ENCODE measurements at places on chromosomes 7 and 10.

- no peak for DNase-seq
Observed at GRCh38 chr7:139559364-139560105, 36.0 kb downstream of the CLEC2L start.

DNA sequence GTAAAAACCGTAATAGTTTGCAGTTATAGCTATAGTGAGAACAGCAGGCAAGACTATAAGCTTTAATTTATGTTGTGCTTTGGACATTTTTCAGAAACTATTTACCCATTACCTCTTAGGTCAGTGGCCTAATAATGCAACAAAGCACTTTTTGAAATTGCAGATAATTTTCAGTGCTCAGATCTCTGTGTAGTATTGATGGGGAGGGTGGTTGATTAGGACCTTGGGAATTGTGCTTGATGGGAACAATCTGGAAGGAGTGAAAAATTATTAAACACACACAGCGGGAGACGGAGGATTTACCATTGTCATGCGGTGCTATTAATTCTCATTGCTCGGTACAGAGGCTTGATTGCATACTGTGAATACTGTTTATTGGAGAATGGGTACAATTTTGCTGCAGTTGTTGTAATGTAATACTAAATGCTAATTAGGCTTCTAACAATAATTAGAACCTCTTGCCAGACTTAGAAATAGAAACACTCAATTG, 304.8 kb downstream of the LRMDA start:
- no peak for DNase-seq

DNA sequence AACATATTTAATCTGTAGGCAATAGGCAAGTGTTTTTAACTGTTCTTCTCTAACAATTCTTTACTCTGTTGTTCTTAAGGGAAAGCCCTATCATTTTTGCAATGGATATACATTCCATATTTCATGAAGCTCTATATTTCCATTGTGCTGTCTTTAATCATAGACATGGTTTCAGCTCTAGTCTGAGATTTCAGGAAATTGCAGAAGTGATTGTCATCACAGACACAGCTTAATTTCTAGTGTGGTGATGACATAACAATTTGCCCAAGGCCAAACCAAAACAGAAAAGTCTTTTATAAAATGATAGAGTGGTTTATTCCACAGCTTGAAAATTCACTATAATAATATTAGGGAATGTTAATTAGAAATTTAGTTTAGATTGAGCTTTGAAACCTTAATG, 494.1 kb upstream of the SEMA3A start:
- DNase-seq = no peak

GRCh38 chr10:62096256-62096933, 172.2 kb downstream of the RTKN2 start:
- no peak for DNase-seq

DNA sequence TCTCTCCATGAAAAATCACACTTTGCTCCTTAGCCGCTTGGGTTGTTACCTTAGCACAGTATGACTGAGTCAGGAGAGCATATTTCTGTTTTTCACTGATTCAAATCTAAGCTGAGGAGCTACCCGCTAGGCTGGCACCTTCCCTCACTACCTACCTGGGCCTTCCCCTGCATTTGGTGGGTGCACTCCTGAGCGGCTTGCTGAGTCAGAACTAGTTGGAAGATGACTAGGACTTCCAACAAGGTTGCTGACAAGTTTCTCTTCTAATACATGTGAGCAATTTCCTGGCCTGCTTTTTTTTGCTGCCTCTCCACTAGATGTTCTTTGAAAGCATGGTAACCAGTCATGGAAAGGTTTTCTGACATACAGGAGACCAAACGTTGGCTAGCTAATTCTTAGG, 43.8 kb upstream of the SEC61G start:
- no peak for DNase-seq

- DNase-seq = no peak
Observed at GRCh38 chr7:78523930-78524329, 725.4 kb downstream of the PHTF2 start.

DNA sequence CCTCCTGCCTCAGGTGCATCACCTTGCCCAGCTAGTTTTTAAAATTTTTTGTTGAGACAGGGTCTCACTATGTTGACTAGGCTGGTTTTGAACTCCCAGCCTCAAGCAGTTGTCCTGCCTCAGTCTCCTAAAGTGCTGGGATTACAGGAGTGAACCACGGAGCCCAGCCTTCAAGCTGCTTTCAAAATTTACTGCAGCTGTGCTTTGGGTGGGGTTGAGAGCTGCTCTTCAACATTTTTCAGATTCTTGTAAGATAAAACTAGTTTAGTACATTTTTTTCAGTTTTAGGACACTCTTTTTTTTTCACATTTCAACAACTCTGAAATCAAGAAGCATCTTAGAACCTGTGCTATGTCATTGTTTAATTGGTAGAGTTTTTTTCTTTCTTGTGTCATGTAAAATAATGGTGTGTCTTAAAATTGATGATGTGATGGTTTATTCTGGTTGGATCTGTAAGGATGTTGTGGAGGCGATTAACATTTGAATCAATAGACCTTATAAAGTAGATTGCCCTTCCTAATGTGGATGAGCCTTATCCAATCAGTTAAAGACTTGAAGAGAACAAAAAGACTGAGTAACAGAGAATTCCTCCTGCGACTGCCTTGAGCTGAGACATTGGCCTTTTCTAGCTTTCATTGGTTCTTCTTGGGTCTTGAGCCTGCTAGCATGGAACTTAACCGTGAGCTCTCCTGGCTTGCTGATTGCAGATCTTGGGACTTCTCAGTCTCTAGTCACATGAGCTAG, 13.5 kb downstream of the PLEKHA8 start:
- no peak for DNase-seq

- no peak for DNase-seq
Observed at GRCh38 chr10:13946209-13946460, 359.4 kb downstream of the PRPF18 start.
